Activated CD4-positive, alpha-beta T cell treated with anti-CD3 and anti-CD28 coated beads for 4 hours (primary cell): ENCODE measurements at places on chromosomes 7 and 10.
A peak's percentile ranks its signal among the peaks of the same experiment; 100 is the strongest.

DNA sequence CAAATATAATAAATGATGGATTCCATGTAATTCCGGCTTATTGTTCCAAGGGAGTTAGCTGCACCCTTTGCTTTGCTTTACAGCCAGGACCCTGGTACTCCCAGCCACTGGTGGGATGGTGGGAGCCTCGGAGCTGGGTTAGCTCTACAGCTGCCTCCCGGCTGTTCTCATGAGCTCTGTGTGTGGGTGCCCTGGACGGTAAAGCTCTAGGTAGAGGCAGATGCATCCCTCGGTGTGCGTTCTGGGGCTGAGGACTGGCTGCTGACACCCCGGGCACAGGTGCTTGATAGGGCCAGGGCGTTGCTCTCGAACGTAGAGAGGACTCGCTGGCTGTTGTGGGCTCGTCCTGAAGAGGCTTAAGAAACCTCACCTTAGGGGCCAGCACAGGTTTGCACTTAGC, 50.1 kb downstream of the PFKP start:
- no peak for DNase-seq

DNA sequence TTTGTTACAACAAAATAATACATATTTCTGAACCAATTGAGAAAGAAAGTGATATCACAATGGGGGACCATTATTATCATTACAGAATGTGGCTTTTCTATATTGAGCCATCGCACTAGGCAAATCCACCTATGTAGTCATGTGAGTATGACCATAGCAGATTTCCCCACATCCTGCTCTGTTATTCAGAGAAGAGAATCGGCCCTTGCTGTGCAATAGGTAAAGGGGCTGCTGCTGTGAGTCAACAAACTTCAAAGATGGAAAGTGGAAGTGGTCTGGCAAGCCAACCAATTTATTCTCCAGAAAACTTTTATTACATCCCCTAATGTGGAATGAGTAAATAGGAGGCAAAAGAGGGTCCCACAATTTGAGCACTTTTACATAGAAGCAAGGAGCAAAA, 573.4 kb downstream of the ETV1 start:
- no peak for DNase-seq

GRCh38 chr7:103348452-103348851, 1.0 kb downstream of the PSMC2 start:
- no peak for DNase-seq

- DNase-seq, result no peak
These were observed 348.4 kb upstream of the PODXL start for GRCh38 chr7:131904760-131905327.

- DNase-seq, result no peak
These were observed 25.2 kb downstream of the FGFR2 start for GRCh38 chr10:121572859-121573537.

DNA sequence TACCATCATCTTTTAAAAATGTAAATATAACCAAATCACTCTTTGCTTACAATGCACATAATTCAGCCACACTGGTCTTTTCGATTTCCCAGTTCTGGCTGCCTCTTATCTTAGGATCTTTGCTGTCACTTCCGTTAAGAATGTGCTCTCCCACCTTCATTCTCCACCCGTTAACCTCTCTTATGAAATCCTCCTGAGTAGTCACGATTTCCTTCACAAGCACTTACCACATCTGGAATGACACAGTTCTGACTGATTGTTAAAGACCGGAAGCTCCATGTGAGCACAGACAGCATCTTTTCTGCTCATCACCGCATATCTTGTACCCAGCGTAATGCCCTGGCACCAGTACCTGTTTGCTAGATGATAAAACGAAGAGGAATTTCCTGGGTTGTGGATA, 84.3 kb downstream of the CUL2 start:
- DNase-seq, result no peak

DNA sequence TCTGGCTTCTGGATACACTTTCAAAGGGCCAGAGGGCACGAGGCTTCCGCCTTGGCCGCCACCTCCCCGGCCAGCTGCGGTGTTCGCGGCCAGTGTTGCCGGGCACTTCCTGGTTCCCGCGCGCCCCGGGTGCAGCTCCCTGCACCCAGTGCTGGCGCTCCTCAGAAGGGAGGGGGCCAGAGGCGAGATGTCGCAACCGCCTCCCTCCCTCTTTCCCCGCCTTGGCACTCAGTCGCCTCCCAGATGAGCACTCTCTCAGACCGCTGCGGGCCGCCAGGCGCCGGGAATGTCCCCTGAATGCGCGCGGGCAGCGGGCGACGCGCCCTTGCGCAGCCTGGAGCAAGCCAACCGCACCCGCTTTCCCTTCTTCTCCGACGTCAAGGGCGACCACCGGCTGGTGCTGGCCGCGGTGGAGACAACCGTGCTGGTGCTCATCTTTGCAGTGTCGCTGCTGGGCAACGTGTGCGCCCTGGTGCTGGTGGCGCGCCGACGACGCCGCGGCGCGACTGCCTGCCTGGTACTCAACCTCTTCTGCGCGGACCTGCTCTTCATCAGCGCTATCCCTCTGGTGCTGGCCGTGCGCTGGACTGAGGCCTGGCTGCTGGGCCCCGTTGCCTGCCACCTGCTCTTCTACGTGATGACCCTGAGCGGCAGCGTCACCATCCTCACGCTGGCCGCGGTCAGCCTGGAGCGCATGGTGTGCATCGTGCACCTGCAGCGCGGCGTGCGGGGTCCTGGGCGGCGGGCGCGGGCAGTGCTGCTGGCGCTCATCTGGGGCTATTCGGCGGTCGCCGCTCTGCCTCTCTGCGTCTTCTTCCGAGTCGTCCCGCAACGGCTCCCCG, at the start of gene FFAR4:
TSS of gene FFAR4 (plus strand) at position 231 of the 842 bp plus-strand sequence. CDS start at position 287, 56 bp downstream.
- DNase-seq, result no peak

- DNase-seq, result no peak
These were observed 287.0 kb upstream of the AOAH start for GRCh38 chr7:37011151-37011890.

GRCh38 chr10:73875139-73875475, 752 bp upstream of the CAMK2G start:
- peak; percentile 42 for DNase-seq

- no peak for DNase-seq
These were observed 33.4 kb downstream of the FAM241B start for GRCh38 chr10:69663369-69663947.

DNA sequence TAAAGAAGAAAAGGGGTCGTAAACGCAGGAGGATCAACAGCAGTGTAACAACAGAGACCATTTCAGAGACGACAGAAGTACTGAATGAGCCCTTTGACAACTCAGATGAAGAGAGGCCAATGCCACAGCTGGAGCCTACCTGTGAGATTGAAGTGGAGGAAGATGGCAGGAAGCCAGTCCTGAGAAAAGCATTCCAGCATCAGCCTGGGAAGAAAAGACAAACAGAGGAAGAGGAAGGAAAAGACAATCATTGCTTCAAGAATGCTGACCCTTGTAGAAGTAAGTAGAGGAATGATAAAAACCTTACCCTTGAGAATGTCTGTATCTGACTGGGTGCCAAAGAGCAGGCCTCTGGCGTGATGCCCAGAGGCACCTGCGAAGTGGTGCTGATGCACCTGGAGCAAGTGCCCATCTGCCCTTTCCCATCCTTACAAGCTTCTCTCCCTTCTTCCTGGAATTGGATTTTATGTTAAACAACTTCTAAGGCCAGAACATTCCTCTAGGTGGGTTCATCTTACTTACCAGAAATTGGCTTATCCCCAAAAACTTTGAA, 86.4 kb upstream of the SAMD8 start:
- DNase-seq, result no peak

DNA sequence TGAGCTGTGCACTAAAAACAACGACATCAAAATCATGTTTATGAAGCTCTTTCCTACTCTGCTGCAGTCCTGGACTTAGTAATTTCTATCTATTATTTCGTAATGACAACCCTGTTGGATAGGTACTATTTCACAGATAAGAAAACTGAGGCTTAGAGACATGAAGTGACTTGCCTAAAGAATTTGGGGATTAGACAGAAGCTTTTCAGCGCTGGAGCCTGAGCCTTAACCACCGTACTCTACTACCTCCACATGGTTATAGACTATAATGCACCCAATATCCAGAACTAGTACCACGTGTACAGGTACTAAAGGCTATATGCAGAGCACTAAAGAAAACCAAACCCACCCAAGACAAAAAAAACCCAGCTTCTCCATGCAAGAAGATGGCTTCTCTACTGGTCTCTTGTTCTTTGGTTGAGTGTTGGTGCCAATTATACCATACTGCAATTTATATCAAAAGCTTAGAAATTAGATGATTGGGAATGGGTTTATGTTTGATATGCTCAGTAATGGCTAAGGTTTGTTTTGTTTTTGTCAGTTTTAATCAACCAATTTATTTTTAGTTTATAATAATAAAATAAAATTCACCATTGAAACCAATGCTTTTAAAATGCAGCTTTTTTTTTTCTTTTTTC, 6.5 kb upstream of the SNX10 start:
- no peak for DNase-seq

- DNase-seq, result no peak
These were observed 40.5 kb downstream of the RCC1L start for GRCh38 chr7:75033064-75033463.

DNA sequence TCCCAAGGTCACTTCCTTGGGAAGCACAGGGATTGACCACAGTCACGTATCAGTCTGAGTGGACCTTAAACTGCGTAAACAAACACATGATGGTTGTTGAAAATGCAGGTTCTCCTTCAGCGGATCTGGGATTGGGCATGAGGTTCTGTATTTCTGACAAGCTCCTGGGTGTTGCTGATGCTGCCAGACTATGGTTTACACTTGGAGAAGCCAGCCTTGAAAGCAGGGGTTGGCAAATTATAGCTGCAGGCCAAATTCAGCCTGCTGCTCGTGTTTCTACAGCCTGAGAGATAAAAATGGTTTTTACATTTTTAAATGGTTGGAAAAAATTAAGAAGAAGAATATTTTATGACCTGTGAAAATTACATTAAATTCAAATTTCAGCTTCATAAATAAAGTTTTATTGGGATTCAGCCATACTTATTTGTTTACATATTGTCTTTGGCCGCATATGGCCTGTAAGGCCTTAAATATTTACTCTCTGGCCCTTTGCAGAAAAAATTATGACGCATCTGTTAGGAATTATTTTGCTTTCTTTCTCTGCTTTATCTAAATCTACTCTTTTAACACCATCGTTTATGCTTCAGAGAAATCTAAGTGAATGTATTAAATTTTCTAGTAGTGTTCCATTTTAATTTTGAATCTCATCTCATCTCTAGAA, 109.6 kb downstream of the SH2D4B start:
- DNase-seq, result no peak

DNA sequence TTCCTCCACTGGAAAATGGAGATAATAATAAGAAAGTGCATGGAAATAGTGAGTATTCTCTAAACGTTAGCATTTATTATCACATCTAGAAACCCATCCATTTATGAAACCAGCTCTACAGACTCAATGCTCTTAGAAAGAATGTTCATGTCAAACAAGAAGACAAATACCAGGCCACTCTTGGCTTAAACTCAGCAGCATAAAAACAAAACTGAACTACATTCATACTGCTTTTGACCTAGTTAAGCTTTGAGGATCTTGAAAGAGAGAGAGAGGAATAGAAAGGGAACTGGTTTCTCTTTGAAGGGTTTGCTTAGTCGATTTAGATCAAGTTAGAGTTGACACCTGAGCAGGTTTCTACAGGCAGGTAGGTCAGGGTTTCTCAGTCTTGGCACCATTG, 332.9 kb upstream of the PRKCQ start:
- no peak for DNase-seq

- DNase-seq, result peak; percentile 36
These were observed 47.9 kb downstream of the MKI67 start for GRCh38 chr10:128078136-128078969.

DNA sequence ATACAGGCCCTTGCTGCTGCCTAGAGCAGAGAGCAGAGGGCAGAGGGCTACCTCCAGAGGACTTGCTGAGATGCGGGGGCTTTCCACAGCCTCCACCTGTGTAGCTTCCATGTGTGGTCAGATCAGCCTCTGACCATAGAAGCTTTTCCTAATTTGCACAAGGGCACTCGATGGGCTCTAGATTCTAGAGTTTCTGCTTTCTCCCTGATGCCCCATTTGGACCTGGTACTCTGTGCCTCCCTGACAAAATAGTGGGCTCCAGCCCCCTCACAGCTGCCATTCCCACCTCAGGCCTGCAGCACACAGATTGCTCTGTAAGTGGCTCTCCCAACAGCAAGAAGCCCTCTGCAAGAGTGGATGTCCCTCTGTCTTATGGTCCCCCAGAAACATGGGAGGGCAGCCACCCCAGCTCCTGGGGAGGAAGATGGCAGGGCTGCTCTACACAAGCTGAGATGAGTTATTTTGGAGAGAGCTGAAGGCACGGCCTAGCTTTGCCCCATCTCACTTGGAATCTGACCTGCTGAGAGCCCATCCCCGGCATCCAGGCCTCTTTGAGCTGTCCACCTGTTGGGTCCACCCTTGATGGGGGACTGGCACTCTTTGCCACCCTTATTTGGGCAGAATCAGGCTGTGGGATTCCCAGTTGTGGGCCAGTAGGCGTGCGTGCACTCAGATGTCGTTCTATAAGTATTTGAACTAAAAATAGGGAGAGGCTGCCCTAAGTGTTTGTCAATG, 16.7 kb downstream of the TMEM273 start:
- DNase-seq, result no peak

DNA sequence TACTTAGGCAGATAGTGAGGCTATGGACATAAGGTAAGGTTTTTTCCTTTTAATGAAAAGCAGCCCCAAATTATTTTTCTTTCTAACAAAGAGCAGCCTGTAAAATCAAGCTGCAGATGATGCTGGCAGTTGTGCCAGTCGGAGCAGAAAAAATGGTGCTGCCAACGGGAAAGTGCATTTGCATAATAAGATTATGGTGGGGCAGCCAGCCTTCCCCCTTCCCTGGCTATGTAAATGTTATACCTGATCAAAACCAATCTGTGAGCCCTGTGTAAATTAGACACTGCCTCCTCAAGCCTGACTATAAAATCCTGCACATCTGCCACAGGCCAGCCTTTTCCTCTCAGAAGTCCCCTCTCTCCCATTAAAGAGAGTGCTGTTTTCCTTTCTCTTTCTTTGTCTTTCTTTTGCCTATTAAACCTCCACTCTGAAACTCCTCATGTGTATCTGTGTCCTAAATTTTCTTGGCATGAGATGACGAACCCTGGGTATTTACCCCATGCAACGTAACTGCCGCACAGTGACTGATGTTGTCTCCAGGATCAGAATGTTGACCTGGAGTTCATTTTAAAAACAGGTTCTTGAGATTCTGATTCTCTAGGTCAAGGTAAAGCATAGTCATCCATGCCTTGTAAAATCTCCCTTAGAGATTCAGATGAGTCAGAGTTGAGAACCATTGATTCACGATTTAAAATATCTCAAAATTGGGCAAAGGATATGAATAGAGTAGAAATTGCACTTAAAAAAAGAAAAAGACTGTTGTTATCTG, 167.3 kb upstream of the C1GALT1 start:
- no peak for DNase-seq

GRCh38 chr7:86846494-86847190, 202.9 kb downstream of the GRM3 start:
- no peak for DNase-seq

- DNase-seq, result no peak
These were observed 31.3 kb downstream of the KIAA1217 start for GRCh38 chr10:24240041-24240751.

GRCh38 chr10:35153716-35154115, 27.1 kb downstream of the CREM start:
- DNase-seq, result no peak

- DNase-seq, result no peak
These were observed 513.4 kb upstream of the GHITM start for GRCh38 chr10:83625831-83626360.
